ENCODE measurements at places on chromosomes 3 and 15.

DNA sequence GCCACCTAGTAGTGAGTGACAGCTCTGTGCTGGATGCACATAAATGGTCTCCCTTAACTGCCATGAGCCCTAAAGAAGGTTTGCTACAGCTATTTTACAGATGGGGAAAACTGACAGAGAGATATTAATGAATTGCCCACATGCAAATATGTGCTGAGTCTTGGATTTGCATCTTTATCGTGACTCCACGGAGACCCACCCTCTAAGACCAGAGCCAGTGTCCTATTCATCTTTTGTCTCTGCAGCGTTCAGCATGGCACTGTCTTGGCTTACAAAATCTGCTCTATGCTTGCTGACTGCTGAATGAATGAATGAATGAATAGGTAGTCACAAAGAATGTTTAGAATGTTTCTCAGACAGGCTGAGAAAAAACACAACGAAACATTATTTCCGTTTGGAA, 48.3 kb downstream of the BTD start:
- H3K4me1 ChIP-seq, result peaks cover 44% of the 10 kb centered on the region
- H3K27me3 ChIP-seq, result no peaks in the 10 kb centered on the region
- no peak overlapping the region for H3K27ac ChIP-seq
- DNase-seq, result no peak

DNA sequence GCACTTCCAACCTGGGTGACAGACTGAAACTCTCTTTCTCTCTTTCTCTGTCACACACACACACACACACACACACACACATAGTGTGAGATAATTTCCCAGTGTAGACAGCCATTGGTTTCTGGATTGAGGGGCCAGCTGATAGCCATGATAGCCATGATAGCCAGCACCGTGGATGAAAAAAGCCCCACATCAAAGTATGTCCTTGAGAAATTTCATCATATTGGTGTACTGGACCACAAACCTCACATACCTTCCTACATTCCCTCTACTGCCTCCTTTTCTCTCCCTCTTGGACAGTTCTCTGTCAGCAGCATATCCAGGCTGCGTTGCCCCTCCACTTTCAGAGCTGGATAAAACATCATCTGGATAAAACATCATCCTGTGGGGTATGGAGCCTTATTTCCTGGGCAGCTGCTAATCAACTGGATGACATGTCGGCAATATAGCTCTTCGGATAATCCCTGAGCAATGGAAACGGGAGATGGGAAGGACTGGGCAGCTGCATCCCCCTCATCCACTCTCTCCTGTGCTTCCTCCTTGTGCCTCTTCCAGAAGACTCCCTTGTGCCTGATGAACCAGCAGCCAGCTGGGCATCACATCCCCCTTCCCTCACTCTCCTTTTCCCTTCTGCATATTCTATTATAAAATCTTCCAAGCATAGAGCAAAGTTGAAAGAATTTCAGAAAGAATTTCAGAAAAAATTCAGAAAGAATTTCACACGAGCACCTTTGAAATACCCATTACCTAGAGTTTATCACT, 39.3 kb downstream of the GRK7 start:
- no peak for DNase-seq
- H3K36me3 ChIP-seq, result no peaks in the 10 kb centered on the region
- H3K27ac ChIP-seq, result no peak overlapping the region
- H3K4me1 ChIP-seq, result peaks cover 15% of the 10 kb centered on the region
- peaks cover 6% of the 10 kb centered on the region for H3K27me3 ChIP-seq

GRCh38 chr3:43872301-43872700, 181.6 kb downstream of the ABHD5 start:
- no peak for DNase-seq
- H3K27ac ChIP-seq, result no peak overlapping the region
- H3K4me1 ChIP-seq, result no peaks in the 10 kb centered on the region
- H3K36me3 ChIP-seq, result no peaks in the 10 kb centered on the region

- no peaks in the 10 kb centered on the region for H3K36me3 ChIP-seq
- H3K27ac ChIP-seq, result no peak overlapping the region
- DNase-seq, result no peak
- H3K27me3 ChIP-seq, result no peaks in the 10 kb centered on the region
- H3K4me3 ChIP-seq, result no peak overlapping the region
Measured at GRCh38 chr15:81725590-81725989, 320.2 kb downstream of the MEX3B start.

DNA sequence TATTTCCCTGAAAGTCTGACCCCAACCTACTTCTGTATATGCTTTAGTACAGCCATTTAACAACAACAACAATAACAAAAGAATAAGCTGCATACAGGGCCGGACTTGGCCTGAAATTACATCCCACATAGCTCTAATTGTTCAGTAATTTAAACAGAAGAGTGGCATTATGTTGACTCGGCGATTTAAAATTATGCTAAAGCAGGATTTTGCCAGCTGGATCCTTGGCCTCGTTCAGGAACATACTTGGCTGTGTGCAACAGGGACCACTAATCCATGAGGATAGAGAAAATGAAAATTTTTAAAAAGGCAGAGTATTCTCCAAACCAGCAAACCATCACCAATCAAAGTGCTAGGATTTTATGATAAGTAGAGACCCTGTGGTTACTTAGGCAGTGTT, 433.1 kb upstream of the RBMS3 start:
- no peak overlapping the region for H3K4me3 ChIP-seq
- no peak overlapping the region for H3K27ac ChIP-seq
- no peaks in the 10 kb centered on the region for H3K27me3 ChIP-seq
- no peak for DNase-seq
- no peaks in the 10 kb centered on the region for H3K36me3 ChIP-seq
- H3K4me1 ChIP-seq, result no peaks in the 10 kb centered on the region

GRCh38 chr3:12588039-12589009, 31.4 kb downstream of the MKRN2 start:
- no peak overlapping the region for H3K4me3 ChIP-seq
- H3K4me1 ChIP-seq, result no peaks in the 10 kb centered on the region
- DNase-seq, result no peak

DNA sequence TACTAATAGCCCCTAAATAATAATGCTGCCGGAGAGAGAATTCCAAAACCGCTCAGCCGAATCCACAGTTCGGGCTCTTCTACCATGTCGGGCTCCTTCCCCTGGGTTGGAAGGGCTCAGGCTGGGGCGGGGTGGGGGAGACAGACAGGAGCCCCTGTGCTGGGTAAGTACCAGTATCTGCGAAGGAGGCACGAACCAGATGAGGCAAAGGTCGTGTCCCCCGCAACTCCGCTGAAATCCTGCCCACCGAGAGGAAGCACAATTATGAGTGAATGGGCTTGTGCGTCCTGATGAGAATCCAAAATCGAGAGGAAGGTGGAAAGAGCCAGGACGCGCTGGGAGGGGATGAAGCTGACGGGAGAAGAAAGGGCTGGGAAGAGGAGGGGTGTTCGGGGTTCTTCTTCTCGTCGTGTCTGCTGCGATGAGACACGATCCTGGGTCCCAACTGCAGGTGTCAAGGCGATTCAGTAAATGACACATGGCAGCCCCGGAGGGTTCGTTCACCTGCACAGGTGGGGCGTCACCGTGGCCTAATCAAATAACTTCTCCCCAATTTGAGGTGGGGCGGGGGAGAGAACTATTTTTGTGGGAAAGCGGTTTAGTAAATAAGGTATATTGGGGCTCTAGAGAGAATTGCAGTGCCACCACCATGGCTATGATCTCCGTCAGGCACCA, 707 bp upstream of the FAM81A start:
- peaks cover 15% of the 10 kb centered on the region for H3K4me1 ChIP-seq
- no peaks in the 10 kb centered on the region for H3K36me3 ChIP-seq
- no peak for DNase-seq
- peaks cover 77% of the 10 kb centered on the region for H3K27me3 ChIP-seq

DNA sequence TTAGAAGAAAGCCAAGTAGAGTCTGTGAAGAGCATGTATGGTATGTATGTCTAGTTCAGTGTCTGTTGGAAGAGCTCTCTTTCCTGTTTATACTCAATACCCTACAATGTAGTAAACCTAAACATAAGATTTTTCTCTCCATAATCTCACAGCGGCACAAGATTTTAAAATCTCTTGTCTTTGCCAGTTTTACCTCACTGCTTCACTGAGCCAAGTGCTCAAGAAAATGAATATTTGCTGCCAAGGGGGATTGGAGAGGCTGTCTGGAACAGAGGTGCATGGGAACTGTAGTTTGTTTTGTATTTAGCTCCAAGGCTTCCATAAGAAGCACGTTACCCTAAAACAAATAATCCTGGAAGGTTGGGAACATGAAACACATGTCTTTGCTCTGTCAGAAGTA, 49.5 kb upstream of the FHIT start:
- H3K27me3 ChIP-seq, result peaks cover 2% of the 10 kb centered on the region
- DNase-seq, result no peak
- no peaks in the 10 kb centered on the region for H3K36me3 ChIP-seq
- no peak overlapping the region for H3K4me3 ChIP-seq

DNA sequence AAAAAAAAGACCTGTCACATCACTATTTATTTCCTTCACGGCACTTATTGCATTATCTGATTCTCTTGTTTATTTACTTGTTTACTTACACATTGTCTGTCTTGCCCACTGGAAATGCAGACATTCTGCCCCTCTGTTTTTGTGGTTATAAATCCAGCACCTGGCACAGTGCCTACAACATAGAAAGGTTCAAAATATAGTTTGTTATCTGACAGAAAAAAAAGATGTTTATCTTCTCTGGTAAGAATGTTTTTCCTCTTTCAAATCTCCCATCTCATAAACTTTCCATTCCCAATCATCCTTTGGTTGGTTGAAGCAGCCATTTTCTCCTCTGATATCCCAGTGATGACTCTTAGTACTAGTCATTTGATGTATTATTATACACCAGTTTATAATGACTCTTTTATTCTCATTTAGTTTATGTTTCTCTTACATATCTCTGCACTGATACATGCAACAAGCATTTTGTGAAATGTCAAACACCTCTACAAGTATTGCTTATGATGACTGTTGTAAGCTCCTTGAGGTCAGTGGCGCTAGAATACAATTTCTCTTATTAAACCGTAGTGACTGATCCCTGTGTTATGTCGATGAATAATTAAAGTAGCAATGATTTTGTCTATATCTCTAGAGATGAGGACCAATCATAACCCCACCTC, 398.4 kb upstream of the TBL1XR1 start:
- H3K27me3 ChIP-seq, result no peaks in the 10 kb centered on the region
- no peak overlapping the region for H3K4me3 ChIP-seq
- H3K36me3 ChIP-seq, result peaks cover 4% of the 10 kb centered on the region
- DNase-seq, result no peak
- no peak overlapping the region for H3K27ac ChIP-seq

- DNase-seq, result no peak
- H3K4me3 ChIP-seq, result no peak overlapping the region
- no peaks in the 10 kb centered on the region for H3K36me3 ChIP-seq
- H3K27ac ChIP-seq, result no peak overlapping the region
- no peaks in the 10 kb centered on the region for H3K27me3 ChIP-seq
Measured at GRCh38 chr15:47523681-47524475, 193.4 kb upstream of the SEMA6D start.

- H3K4me1 ChIP-seq, result no peaks in the 10 kb centered on the region
- H3K27me3 ChIP-seq, result no peaks in the 10 kb centered on the region
- no peak overlapping the region for H3K27ac ChIP-seq
- DNase-seq, result no peak
- no peak overlapping the region for H3K4me3 ChIP-seq
- H3K36me3 ChIP-seq, result no peaks in the 10 kb centered on the region
Measured at GRCh38 chr15:53530761-53531160, 228.7 kb downstream of the WDR72 start.

DNA sequence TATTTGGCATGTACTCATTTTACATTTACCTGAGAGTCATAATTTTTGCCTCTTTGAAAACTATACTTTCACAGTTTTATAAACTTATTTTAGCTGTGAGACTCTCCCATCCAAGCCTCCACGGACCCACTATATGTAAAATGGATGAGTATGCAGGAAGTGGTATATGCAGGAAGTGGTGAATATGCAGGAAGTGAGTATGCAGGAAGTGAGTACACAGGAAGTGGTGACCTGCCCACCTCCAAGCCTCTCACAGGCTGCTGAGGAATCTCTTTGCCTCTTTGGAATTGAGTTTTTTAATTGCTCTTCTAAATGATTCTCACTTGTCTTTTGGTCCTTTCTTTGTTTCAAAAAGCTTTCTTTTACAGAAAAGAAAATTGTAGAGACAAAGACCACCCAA, 85.2 kb downstream of the KBTBD8 start:
- H3K27ac ChIP-seq, result peak overlapping the region; percentile 55
- H3K4me1 ChIP-seq, result peaks cover 20% of the 10 kb centered on the region
- DNase-seq, result peak; percentile 28
- H3K27me3 ChIP-seq, result peaks cover 3% of the 10 kb centered on the region

- no peaks in the 10 kb centered on the region for H3K36me3 ChIP-seq
- H3K27me3 ChIP-seq, result no peaks in the 10 kb centered on the region
- no peak for DNase-seq
- no peak overlapping the region for H3K27ac ChIP-seq
- H3K4me1 ChIP-seq, result no peaks in the 10 kb centered on the region
Measured at GRCh38 chr3:147838652-147839051, 429.5 kb downstream of the ZIC1 start.

DNA sequence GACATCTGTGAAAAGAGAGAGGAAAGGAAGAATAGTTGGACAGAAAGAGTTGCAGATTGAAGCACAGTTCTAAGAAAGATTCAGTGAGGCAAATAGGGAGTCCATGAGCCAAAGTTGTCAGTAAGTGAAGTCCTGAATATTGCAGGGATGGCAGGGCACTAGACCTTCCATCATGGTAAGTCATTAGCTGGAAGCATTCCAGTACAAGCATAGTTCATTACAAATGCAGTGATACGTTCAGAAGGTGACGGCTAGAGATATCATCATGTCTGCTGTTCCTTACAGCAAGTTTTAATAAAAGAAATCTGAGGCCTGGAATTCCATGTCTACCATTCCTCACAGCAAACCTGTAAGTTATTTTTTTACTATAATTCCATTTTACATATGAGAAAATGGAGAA, 720.1 kb downstream of the GBE1 start:
- H3K27me3 ChIP-seq, result no peaks in the 10 kb centered on the region
- DNase-seq, result no peak
- H3K4me1 ChIP-seq, result no peaks in the 10 kb centered on the region
- no peak overlapping the region for H3K4me3 ChIP-seq

GRCh38 chr3:13544293-13544831, 4.6 kb upstream of the FBLN2 start:
- peaks cover 17% of the 10 kb centered on the region for H3K4me1 ChIP-seq
- peak; percentile 35 for DNase-seq
- H3K36me3 ChIP-seq, result no peaks in the 10 kb centered on the region
- no peak overlapping the region for H3K27ac ChIP-seq
- peaks cover 26% of the 10 kb centered on the region for H3K27me3 ChIP-seq
- H3K4me3 ChIP-seq, result no peak overlapping the region
